ENCODE measurements at places on chromosomes 5 and 9.

- no peak for DNase-seq
These were observed 111.8 kb downstream of the EFNA5 start for GRCh38 chr5:107558823-107559375.

DNA sequence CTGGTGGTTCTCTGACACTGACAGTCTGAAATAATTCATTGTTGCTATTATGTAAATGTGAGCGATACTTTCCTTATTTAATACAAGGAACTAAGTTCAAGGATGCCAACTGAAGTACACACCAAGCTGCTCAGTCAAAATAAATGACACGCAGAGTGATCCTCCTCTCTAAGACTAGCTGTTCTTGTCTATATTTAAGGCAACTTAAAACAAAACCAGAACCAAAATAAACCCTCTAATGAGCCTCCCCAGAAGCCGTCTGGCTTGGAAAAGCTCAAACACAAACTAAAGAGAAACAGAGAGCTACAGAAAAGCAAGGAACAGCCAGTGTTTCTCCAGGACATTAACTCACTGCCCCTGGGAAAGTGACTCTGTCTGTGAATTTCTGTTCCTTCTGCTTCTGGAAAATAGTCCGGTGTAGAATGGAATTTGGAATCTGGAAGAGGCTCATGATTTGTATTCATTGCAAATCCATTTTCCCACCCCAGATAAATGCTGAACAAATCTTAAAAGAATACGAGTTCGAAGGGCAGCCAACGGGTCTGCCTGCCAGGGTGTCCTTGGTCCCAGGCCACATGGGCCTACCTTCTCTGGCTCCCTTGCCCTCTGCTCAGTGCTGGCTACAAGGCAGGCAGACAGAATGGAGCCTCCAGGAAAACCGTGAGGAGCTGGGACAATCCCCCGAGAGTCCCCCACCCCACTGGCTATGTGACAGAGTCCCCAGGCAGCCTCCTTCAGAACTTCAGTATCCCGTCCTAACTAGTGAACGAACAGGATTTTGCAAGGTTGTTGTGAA is 14.8 kb downstream of the GGTA1 start:
- DNase-seq: no peak

GRCh38 chr9:68964102-68964541 is 49.8 kb downstream of the PRKACG start:
- no peak for DNase-seq

DNA sequence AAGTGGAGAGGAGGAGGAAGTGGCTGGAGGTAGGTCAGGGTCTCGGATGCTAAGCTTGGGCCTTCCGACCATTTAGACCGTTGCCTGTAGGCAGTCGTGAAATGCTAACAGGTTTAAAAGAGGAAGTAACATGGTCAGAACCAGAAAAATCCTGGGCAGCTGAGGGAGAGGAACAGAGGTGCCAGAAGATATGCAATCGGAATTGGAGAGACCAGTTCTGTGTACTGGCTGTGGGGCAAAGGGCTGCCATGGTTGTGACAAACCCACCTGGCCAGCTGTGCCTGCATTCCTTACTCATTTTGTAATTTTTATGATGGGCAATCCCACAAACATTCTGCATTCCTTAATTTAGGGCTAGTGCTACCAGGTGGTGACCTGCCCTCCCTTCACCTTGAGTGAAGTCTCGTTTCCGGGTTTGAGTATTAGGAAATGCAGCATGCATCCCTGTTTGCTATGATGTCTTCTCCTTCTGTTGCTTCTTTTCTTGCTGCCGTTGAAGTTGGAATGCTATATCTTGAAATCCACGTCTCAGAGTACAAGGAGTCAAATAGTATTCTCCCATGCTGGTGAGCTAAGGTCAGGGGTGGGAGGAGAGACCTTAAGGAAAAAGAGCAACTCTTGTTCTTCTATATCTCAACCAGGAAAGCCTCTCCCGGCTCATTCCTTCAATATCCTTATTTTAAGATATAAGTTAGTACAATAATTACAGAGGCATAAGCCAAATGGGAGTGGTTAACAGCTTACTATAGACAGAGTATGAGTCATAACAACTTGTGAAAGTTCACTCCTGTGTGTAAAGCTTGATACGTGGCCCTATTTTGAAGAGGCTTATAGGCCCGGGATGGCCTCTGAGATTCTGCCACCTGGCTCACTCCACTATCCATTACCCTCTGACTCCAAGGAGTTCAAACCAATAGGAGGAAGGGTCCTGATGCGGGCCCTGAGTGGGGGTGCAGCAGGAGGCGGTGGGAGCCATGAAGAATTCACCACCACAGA is 37.0 kb downstream of the B4GALT1 start:
- no peak for DNase-seq

DNA sequence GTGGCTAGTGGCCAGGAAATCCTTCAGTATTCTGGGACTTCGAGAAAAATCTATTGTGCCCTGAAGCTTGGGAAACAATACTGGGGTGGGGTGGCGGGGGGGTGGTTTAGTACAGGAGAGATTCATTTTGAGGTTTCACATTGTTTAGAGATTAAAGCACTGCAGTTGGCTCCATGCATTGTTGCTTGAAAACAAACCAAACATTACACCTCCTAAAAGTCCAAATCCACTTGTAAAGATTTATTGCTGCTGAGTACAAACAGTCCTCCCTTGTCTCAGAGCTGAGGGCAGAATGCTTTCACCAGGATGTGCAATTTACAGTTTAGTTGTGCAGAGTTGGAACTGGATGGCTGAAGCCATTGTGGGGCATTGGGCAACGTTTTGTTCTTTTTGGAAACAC is 49.4 kb downstream of the GGTA1 start:
- no peak for DNase-seq

- DNase-seq: no peak
These were observed 126.3 kb downstream of the C5orf15 start for GRCh38 chr5:133841831-133842750.

- DNase-seq: no peak
These were observed 111.8 kb upstream of the ACTBL2 start for GRCh38 chr5:57594436-57594835.
